ENCODE measurements at places on chromosomes 6 and 20. TPM values are rescaled to one million over a fixed set of nuclear protein-coding genes. Genes with fewer than 3 reads are reported as not detected.

MAPK13 gene
- polyA plus RNA-seq: 23.2 TPM

EPHA7 gene
- 53.5 TPM for polyA plus RNA-seq

HLA-DPA1 gene
- 20.2 TPM for polyA plus RNA-seq

RBPJL gene
- polyA plus RNA-seq: not detected

TGM3 gene
- 0.43 TPM for polyA plus RNA-seq

FAM83B gene
- polyA plus RNA-seq: 11.1 TPM

PET117 gene
- 17.0 TPM for polyA plus RNA-seq

SPEF1 gene
- polyA plus RNA-seq: 1.7 TPM

NMBR gene
- polyA plus RNA-seq: 0.25 TPM

PEX3 gene
- 41.4 TPM for polyA plus RNA-seq

SSTR4 gene
- polyA plus RNA-seq: not detected

BPIFB2 gene
- polyA plus RNA-seq: not detected

METTL24 gene
- polyA plus RNA-seq: 14.7 TPM

NKX2-4 gene
- polyA plus RNA-seq: not detected

EPPIN gene
- polyA plus RNA-seq: 0.55 TPM

SRSF12 gene
- polyA plus RNA-seq: 20.1 TPM

ADTRP gene
- polyA plus RNA-seq: 1.2 TPM
